ENCODE measurements at places on chromosomes 6 and 20.

- DNase-seq: peak; percentile 47
Measured at GRCh38 chr6:72624557-72625160, 2.8 kb downstream of the KCNQ5 start.

DNA sequence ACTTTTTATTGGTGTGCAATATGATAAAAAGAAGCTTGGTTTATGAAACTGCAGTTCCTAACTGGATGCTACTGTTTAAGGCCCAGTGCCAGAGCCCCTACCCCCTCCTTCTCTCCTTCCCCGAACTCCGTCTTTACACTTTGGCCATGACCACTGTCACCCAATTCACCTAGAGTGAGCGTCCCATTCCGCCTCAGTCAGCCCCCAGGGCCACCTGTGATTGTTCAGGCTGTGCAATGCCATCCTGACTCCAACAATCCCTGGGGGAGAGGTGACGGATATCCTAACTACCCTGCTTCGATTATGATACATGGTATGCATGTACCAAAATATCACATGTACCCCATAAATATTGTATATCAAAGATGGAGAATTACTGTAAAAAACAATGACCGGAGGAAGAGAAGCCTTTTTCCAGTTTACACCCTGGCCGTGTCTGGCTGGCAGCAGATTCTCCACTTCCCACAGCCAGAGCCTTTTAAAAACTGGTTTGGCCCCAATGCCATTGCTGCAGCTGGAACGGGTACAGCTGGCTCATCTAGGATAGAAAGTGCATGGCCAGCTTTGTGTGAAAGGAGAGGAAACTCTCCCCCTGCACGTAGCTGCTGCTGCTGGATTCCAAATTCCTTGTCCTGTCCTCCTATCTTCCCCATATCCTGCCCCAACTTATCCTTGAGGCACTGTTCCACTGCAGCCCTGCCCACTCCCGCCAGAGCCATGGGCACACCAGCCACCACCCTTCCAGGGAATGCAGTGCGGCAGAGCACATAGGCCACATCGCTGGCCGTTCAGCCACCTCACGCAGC, 99.7 kb downstream of the JPH2 start:
- DNase-seq: no peak

DNA sequence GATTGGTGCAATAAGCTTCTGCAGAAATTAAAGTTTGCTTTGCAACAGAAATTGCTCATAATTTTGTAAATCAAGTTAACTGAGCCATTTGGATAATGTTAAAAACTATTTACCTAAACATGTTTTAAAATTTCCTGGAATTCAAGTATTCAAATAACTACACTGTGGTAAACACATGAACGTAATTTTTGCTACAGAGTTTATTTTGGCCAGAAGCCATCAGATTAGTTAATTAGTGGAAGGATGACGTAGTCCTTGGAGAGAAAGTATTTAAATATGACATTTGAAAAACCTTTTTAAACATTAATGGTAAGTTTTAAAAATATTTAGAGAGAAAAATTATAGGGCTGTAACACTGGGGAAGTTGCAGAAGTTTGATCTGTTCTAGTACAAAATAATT, 121.2 kb upstream of the UST start:
- DNase-seq: no peak

- no peak for DNase-seq
Measured at GRCh38 chr20:58097429-58097828, 131.0 kb downstream of the ANKRD60 start.

GRCh38 chr20:9608639-9609340, 94.4 kb downstream of the LAMP5 start:
- no peak for DNase-seq

DNA sequence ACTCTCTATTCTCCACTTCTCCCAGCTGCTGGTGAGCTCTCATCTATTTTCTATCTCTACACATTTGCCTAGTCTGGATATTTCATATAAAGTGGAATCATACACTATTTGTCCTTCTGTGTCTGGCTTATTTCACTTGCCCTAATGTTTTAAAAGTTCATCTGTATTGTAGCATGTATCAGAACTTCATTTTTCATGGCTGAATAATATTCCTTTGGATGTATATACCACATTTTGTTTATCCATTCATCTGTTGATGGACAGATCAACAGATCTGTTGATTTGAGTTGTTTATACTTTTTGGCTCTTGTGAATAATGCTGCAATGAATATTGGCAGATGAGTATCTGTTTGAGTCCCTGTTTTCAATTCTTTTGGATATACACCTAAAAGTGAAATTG, 49.6 kb downstream of the NHLRC1 start:
- no peak for DNase-seq

GRCh38 chr20:7196481-7196880, 429.0 kb downstream of the BMP2 start:
- no peak for DNase-seq

GRCh38 chr6:129849456-129849855, 11.7 kb downstream of the TMEM244 start:
- no peak for DNase-seq
